ENCODE measurements at places on chromosomes 16 and 17.

GRCh38 chr16:56672761-56673536, 3.3 kb downstream of the MT1H start:
- DNase-seq: no peak

DNA sequence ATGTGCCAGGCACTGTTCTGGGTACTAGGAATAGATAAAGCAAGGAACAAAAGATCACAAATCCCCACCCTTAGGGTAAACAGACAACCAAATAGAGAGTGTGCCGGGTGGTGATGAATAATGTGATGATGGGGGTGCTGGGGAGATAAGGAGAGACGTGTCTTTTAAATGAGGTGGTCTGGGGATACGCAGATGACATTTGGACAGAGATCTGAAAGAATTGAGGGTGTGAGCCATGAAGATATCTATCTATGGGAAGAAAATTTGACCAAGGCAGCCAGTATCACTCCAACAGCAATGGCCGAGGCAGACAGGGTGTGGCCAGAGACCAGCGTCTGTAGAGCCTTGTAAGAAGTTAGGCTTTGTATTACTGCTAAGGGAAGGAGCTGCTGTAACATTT, 165.3 kb downstream of the MRTFB start:
- no peak for DNase-seq

DNA sequence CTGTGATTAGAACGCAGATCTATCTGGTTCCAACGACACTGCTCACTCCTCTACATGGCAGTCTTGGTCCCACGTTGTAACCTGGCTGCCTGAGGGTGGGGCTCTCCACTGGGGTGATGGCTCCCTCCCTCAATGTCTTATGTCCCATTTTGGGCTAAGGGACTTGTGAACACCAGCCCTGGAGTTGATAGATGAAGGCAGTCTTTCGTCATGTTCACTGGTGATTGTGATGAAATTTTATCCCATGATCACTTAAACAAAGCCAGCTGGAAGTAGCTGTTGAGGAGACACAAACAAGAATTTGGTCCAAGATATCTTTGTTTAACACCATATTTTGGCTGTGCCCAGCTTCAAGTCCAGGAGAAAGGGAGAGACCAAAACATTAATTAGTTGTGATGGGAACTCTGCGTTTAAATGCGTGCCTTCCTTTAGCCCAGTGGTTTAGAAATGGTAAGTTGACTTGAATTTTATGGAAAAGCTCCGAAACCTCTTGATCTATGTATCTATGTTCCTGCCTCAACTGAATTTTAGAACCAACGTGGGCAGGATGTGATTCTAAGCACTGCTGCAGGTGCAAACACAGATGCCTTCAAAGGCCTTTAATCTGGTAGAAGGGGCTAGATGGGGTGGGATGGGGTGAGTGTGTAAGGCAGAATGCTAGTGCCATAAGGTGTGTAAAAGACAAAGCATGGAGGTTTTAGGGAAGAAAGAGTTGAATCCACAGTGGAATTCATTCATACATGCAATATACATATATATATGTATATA, 186.8 kb upstream of the IRX3 start:
- DNase-seq: no peak

- no peak for DNase-seq
These were observed 42.7 kb downstream of the STAT3 start for GRCh38 chr17:42345396-42346073.

DNA sequence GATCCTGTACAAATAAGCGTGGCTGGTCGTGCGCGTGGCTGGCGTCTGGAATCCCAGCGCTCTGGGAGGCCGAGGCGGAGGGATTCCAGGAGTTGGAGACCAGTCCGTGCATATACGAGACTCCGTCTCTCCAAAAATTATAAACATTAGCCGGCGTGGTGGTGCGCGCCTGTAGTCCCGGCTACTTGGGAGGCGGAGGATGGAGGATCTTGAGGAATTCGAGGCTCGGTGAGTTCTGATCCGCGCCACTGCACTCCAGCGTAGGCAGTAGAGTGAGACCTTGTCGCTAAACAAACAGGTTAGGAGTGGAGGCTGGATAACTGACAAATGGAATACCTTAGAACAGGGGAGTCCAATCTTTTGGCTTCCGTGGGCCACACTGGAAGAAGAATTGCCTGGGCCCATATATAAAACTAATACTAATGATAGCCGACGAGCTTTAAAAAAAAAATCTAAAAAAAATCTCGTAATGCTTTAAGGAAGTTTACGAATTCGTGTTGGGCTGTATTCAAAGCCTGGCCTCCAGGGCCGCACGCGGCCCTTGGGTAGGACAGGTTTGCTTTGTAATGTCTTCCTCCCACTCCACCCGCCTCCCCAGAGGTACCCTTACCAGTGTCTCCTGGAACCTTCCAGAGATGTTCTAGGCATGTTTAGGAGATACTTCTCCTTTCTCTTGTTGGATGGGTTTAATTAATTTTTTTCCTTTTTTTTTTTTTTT, 909 bp upstream of the RSL1D1 start:
- DNase-seq: no peak

- DNase-seq: no peak
These were observed 42.4 kb upstream of the FBXO47 start for GRCh38 chr17:39009581-39010001.

- DNase-seq: no peak
These were observed 12.9 kb upstream of the CMIP start for GRCh38 chr16:81431554-81432353.

- no peak for DNase-seq
These were observed 57.9 kb upstream of the PLCG2 start for GRCh38 chr16:81720973-81721906.

DNA sequence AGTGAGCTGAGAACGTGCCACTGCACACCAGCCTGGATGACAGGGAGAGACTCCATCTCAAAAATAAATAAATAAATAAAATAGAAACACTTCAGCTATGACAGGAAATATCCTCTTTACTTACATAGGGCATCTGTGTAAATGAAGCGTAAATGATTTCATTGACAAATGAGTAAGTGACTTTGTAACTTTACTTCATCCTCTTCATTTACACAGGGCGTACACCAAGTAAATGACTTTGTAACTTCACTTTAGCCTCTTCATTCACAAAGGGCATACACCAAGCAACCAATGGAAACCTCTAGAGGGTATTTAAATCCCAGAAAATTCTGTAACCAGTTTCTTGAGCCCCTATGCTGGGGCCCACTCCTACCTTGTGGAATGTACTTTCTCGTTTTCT, 16.2 kb upstream of the KLHDC4 start:
- DNase-seq: no peak

DNA sequence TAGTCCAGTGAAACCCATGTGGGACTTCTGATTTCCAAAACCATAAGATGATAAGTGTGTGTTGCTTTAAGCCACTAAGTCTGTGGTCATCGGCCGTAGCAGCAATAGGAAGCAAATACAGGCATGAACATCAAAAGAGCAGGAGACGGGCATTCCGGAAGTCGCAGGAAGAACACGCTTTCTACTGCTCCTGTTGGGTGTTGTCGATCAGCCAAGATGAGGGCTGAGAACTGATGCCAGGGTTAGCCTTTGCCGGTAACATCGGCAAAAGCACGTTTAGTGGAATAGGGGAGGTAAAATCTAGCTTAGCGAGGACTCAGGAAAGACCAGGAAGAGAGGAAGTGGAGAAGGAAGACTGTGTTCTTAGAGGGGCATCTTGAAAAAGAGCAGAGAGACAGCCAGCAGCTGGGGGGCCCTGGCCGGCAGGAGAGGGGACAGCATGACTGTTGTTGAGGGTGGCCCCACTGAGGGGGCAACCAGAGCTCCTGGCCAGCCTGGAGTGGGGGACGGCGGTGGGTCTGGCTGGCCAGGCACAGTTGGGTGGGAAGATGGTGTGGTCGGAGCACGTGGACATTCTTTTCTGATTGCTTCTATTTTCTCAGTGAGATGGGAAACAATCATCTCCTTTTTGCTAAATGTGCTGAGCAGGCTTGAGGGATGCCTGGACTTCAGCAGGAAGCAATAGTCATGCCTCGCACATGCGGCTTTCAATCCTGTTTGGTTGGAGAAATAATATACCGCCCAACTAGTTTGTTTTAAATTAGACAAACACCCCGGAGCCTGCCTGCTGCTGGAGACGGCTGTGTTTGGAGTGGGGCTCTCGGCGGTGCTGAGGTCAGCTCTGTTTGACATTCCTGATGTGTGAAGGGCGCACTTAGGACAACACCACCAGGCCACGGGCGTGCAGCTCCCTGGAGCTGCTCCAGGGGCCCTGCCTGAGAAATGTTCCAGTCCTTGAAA, 109.9 kb downstream of the METRNL start:
- no peak for DNase-seq

- no peak for DNase-seq
These were observed 2.8 kb upstream of the ATXN2L start for GRCh38 chr16:28820016-28820415.

DNA sequence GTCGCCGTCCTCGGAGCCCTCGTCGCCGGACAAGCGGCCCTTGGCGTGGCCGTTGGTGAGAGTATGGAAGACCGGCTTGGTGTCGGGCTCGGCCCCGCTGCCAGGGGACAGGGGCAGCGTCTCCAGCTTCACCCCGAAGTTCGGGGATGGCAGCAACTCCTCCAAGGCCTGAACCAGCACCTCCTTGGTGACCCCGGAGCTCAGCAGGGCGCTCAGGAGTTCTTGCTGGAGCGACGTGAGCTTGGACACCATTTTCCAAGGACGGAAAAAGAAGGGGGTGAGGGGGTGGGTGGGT, 279 bp downstream of the HNF1B start:
- peak; percentile 20 for DNase-seq

DNA sequence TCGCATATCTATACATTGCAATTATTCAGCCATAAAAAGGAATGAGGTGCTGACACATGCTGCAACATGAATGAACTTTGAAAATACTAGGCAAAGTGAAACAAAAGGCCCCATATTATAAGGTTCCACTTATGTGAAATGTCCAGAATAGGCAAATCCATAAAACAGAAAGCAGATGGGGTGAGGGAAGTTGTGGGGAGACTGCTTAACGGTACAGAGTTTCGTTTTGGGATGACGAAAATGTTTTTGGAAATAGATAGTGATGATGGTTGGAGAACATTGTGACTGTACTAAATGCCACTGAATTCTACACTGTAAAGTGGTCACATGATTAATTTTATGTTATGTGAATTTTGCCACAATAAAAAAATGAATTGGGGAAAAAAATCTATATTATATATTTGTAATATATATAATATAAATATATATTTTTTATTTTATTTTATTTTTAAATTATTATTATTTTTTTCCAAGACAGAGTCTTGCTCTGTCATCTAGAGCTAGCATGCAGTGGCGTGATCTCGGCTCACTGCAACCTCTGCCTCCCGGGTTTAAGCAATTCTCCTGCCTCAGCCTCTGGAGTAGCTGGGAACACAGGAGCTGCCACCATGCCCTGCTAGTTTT, 4.2 kb upstream of the GNA13 start:
- no peak for DNase-seq

GRCh38 chr16:58044266-58045019, 18.9 kb downstream of the MMP15 start:
- DNase-seq: no peak

- DNase-seq: no peak
These were observed 35.1 kb downstream of the KCNJ2 start for GRCh38 chr17:70204431-70204830.

GRCh38 chr17:73625006-73625405, 19.2 kb downstream of the SDK2 start:
- DNase-seq: no peak

GRCh38 chr16:57601801-57602478, 26.5 kb upstream of the ADGRG1 start:
- DNase-seq: peak; percentile 69

- DNase-seq: no peak
These were observed 23.2 kb upstream of the CACNG1 start for GRCh38 chr17:67021196-67021595.

- peak; percentile 49 for DNase-seq
These were observed 16.9 kb downstream of the SRCAP start for GRCh38 chr16:30715750-30716445.

DNA sequence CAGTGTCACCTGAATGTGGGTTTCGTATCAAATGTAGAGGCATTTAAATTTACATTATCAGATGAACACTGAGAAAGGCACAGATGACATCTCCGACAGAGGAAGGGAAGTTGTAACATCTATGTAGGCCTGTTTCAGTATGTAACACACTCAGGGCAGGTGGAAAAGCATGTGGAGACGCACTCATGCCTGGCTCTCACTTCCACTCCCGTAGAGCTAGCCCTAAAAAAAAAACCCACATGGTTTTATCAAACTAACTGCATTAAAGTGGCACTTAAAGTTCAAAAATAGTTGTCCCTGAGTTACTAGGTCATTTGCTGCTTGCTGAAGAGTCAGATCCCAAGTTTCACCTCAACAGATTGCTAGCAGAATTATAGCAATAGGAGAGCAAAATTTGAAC, 6.1 kb upstream of the ANKFY1 start:
- no peak for DNase-seq

DNA sequence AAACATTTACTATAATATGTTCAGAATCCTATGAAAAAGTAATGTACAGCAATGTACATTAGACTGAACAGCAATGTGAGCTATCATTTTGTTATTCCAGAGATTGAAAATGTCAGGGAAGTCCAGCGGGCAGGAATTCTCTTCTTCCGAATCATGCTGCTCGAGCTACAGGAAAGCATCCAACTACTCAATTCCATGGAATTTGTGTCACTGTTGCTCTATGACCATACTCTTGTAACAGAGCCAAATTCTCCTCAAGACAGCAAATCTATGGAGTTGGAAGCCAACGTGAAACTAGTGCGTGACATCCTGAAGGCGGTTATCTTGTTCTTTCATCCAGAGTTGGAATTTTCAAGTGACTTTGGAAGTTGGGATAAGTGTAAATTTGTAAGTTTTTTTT, 24.8 kb upstream of the NSRP1 start:
- no peak for DNase-seq

GRCh38 chr17:41992576-41992975, 24.7 kb downstream of the DNAJC7 start:
- no peak for DNase-seq

- peak; percentile 9 for DNase-seq
These were observed 116.0 kb upstream of the SOX9 start for GRCh38 chr17:72004611-72005331.

- no peak for DNase-seq
These were observed 168.5 kb downstream of the MSI2 start for GRCh38 chr17:57424777-57425188.

DNA sequence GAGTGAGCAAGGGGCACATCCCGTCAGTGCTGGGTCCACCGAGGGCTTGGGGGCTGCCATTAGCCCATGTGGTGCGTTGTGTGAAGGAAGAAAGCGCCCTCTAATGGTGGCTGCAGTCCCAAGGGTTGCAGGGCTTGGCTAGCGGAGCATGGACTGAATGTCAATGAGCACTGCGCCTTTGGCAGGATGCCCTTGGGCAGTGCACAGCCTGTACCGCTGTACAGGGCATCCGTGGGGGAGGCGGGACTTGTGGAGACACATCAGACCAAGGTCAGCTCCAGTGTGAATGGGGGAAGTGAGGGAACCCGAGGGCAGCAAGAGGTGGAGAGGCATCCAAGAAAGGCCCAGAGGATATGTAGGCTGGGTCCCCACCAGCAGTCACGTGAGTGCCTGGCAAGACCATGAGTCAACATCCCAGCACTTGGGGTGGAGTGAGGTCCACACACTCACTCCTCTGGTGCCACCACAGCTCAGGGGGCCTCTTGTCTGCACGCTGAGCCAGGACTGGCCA, 75.5 kb upstream of the MED9 start:
- DNase-seq: no peak

GRCh38 chr17:2138761-2139160, 83.9 kb downstream of the HIC1 start:
- no peak for DNase-seq

GRCh38 chr16:30444231-30445148, 1.2 kb downstream of the SEPHS2 start:
- no peak for DNase-seq

All from GM10248 (cell line).